ENCODE measurements at places on chromosomes 1 and 21. TPM values are rescaled to one million over a fixed set of nuclear protein-coding genes. Genes with fewer than 3 reads are reported as not detected.

GRCh38 chr1:34127006-34128000 is 37.7 kb downstream of the CSMD2 start:
- DNase-seq: no peak

DNA sequence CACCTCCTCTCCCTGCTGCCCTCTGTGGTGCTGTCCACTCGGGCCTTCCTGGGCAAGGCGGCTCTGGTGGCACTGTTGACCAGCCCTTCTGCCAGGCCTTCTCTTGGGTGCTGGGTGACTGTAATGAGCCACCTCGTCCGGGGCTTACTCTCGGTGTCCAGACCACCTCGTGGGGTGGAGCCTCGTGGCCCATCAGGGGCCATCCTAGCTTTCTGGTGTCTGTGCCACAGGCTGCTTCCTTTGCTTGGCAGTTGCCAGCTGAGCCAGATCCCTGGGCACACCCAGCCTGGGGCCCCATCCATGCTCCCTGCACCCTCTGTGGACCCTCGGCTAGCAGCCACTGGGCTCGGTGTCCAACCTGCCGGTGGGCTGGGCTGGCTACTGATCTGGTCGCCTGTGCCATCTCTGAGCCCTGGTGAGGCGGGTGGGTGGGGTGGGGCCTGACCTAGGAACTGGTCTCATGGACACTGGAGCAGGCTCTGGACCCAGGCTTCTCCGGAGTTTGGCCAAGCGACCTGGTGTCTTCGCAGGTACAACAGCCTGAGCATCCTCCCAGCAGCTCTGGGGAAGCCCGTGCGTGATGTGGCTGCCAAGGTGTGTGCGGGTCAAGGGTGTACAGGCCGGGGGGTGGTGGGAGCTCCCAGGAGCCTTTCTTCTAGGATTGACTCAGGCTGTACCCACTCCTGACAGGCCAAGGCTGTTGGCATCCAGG is 1.4 kb downstream of the PRXL2B start:
- no peak for DNase-seq

GGPS1 gene
- 50.7 TPM for polyA plus RNA-seq

- DNase-seq: no peak
Measured at GRCh38 chr21:36184545-36184944, 27.9 kb downstream of the DOP1B start.

- DNase-seq: no peak
Measured at GRCh38 chr1:242140836-242141235, 141.9 kb upstream of the MAP1LC3C start.

GRCh38 chr1:16260814-16261213 is 23.8 kb upstream of the CPLANE2 start:
- DNase-seq: no peak

PRMT6 gene
- 45.7 TPM for polyA plus RNA-seq

SAMD13 gene
- polyA plus RNA-seq: 5.3 TPM

GRCh38 chr1:187516874-187517273 is 688.1 kb downstream of the PLA2G4A start:
- no peak for DNase-seq

RASAL2 gene
- polyA plus RNA-seq: 22.6 TPM

GRHL3 gene
- polyA plus RNA-seq: 6.7 TPM

TINAGL1 gene
- polyA plus RNA-seq: 45.5 TPM

Measured in renal pelvis (tissue), 12 donors.